ENCODE measurements at places on chromosomes 7 and 10.
A peak's percentile ranks its signal among the peaks of the same experiment; 100 is the strongest.

DNA sequence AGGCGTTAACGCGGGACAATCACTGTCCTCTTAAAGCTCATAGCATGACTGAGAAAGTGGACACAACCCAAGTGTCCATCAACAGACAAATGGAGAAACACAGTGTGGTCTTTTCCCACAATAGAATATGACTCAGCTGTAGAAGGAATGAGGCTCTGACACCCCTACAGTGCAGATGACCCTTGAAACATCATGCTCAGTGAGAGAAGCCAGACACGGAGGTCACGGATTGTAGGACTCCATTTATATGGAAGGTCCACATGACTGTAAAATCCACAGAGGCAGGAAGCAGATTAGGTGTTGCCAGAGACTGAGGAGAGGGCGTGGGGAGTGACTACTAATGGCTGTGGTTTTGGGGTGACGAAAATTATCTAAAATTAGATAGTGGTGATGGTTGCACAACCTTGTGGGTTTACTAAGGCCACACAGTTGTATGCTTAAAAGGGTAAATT is 6.1 kb upstream of the NCAPG2 start:
- DNase-seq = no peak

GRCh38 chr10:127907411-127908105 is 655 bp downstream of the PTPRE start:
- peak; percentile 33 for DNase-seq

GRCh38 chr10:113718969-113719822 is 32.3 kb upstream of the PLEKHS1 start:
- no peak for DNase-seq

DNA sequence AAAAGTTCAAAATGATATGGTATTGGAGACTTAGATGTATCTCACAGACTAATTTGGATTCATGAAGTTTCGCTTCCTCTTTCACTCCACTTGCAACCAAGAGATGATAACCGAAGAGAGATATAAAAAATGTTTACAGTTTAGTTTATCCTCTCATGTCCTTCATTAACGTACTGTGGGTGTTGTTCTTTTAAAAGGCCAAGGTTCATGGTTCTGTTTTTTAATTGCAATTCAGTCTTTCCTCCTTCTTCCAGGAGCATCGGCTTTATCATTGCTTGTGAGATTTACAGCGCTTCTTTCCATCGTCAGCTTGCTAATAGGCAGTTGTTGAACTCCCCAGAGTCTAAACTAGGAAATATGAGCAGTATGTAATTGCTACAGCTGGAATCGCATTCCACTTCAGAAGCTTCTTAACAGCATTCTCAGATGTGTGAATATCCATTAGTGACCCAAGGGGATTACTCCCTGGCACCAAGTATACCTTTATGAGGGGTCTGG is 75.9 kb upstream of the HGF start:
- no peak for DNase-seq

DNA sequence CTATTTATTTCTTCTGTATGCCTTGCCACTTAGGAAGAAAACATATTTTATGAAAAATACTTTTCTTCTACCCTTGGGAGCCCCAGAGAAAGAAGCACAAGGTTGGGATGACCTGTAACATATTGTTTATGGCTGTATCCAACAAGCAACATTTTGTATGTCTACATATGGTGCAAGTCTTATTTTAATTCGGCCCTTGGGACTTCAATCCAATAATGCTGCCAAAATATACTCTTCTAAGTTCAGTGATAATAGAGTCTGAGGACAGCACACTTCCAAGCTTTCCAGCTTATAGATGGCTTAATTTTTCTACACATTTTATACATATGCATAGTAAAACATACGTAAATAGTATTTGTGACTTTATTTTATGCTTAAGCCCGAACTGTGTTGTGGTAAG is 318.5 kb upstream of the SEMA3A start:
- no peak for DNase-seq

- peak; percentile 62 for DNase-seq
Observed at GRCh38 chr7:51160990-51161615, 155.5 kb downstream of the COBL start.

DNA sequence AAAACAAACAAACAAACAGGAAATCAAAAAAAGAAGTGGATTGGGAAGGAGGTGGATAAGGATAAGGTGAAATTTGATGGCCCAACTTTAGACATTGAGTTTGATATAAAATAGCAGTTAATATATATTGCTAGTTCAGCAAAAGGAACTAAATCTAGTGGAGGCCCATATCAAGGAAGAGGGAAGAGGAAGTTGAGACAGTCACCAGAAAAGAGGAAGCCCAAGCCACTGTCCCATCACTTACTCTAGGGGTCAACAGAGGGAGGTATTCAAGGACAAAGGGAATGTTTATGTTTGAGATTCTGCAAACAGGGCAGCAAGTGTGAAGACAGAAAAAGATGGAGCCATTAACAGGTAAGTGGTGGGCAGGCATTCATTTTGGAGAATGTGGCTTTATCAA is 3.7 kb downstream of the LAMTOR4 start:
- no peak for DNase-seq

- DNase-seq = no peak
Observed at GRCh38 chr10:131677671-131678070, 223.1 kb upstream of the PPP2R2D start.

- DNase-seq = no peak
Observed at GRCh38 chr10:29386342-29386999, 97.6 kb downstream of the LYZL1 start.

DNA sequence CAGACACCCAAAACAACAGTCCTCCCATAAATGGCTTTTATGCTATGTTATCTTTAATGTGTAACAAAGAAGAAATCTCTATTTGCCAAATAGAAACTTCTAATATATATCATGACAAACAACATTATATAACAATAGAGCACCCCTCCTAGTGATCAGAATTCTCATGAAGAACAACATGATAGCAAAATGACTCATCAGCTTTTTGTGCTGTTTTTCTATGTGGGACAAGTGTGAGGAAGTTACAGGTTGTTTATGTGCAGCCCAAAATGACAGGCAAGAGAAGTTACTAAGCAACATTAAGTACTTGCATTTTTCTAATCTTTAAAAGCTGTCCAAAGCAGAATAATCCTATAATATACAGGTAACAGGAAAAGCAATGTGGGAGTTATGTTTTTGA is 7.7 kb downstream of the DGKB start:
- DNase-seq = no peak

GRCh38 chr7:139681812-139682135 is 96.0 kb downstream of the HIPK2 start:
- no peak for DNase-seq

GRCh38 chr7:7967886-7968543 is 581 bp upstream of the GLCCI1 start:
- DNase-seq = no peak

GRCh38 chr7:51040787-51041186 is 258.1 kb upstream of the GRB10 start:
- no peak for DNase-seq

DNA sequence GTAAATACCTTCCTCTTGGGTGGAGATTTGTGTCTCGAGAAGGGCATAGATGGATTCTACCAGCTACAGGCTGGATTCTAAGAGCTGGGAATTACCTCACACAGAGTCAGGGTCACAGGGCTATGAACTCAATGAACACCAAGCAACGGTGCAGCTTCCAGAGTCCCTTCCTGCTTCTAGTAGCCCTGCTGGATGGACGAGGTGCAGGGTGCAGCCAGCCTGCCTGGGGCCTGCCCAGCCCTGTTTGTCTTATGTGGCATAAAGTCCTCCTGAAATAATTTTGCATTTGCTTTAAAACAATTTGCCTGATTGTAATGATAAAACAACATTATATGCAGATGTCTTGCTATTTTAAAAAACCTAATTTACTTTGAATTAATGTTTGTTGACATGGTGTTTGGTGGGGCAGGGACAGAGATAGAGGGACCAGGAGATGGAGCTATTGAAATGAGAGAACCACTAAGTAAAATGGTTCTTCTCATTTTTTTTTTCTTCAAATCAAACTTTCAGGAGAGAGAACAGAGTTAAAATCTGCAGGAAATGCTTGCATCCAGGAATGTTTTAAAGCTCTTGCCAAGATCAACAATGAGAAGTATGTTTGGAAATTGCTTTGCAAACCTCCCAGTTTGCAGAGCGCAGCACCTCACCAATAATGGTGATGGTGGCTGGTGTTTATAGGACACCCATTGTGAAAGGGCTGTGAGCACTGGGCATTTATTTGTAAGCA is 305.4 kb upstream of the PODXL start:
- DNase-seq = no peak

DNA sequence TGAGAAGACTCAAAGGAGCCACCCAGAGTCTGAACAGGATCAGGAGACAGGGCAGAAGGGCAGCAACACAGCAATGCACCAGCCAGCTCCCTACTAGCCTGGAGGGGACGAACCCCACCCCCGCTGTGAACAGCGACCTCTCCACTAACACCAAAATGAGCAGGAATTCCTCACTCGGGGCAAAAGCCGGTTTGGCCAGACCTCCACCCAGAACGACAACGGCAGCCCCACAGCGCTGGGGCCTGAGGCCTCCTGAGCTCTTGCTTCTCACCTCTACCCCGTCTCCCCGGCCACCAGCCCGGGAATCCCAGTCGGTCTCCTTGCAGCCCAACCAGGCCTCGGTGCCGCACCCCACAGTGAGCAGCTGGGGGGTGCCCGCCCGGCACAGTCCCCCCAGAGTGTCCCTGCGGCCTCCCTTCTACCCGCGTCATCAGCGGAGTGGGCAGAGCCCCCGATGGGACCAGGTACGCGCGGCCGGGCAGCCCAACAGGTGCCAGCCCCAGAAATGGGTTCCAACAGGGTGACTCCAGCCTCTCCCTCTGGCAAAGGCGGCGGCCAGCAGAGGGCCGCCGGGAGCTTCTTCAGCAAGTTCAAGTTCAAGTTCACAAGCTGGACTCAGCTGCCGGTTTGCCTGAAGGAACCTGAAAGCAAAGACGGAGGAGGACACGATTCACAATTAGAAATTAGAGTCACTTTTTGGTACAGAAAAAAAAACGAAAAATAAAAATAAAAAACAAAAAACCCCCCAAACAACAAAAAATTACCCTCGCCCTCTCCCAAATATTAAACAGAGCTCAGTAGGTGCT is 129.0 kb downstream of the MARCHF5 start:
- no peak for DNase-seq

DNA sequence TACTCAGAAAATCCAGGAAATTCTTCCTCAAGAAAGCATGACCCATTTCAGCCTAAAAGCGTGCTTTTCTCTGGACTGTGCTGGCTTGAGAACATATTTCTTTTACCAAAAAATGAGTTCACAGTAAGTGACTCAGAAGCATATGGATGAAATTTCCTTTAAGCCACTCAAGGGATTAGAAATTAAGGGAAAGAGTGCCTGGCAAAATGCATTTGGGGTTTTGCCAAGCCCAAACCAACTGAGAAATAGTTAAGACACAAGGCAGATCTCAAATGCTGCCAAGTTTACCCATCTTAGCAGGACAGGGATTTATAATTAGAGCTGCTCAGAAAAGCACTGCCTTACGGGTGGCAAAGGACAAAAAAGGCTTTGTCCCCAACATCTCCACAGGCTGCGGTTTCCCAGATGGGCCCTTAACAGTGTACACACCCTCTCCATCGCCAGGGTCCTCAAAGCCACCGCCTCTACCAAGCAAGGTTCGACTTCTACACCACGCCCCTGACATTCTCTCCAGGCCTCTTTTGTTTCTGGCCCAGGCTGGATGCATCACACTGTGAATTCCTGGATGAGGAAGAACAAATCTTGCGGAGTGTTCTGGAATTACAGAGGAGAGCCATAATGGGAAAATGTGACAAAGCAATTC is 30.1 kb upstream of the CDHR3 start:
- DNase-seq = no peak

DNA sequence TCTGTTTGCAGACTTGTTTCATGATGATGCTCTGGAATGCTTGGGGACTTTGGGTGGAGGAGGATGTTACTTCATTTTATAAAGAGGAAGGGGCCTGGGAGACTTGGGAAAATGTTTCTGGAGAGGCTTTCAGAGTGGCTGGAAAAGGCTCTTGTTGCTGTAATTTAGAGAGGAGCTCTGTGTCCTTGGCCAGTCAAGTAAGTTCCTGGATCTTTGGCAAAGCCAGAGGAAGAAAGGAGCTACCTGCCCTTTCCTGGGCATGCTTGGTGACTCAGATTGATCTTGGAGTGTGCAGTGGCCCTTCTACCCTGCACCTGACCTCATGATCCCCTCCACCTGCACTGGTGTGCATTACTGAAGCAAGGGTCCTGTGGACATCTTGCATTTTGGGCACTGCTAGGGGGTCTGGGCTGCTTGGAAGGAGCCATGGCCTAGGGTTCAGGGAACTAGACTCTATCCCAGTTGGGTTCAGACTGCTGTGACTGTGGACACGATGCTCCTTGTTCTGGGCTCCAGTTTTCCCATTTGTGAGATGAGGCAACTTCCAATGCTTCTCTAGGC is 56.1 kb downstream of the ADCYAP1R1 start:
- DNase-seq = no peak

DNA sequence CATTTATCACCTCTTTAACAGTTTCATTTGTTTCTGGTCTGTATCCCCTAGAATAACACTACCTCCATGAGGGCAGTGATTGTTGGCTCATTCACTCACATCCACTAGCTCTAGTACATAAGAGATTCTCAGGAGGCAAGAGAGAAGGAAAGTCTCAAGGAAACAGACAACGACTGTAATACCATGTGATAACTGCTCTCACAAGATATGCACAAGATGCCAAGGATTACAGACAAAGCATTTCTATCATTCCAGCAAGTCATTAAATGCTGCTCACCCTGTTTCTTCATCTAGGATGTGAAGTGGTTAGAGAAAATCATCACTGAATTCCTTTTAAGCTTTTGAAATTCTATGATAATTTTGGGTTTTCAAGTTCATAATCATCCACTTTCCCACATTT is 115.3 kb downstream of the HIBADH start:
- no peak for DNase-seq

- DNase-seq = no peak
Observed at GRCh38 chr10:63072951-63073350, 60.2 kb upstream of the NRBF2 start.

DNA sequence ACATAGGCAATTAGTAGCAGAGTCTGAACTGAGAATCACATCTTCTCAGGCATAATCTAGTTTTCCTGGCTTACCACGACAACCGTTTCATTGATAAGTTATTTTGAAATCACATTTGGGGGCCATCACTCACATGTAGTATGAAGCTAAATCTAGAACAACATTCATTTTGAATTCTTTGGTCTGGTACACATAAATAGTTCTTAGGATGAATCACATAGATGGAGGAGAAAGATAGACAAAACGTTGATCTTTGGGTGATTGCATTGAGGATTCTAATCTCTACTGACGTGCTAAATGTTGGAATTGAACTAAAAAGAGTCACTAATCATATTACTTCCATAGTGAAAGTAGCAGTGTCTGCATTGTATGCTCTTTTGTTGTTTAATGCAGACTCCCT is 1022.6 kb downstream of the LRMDA start:
- DNase-seq = no peak

DNA sequence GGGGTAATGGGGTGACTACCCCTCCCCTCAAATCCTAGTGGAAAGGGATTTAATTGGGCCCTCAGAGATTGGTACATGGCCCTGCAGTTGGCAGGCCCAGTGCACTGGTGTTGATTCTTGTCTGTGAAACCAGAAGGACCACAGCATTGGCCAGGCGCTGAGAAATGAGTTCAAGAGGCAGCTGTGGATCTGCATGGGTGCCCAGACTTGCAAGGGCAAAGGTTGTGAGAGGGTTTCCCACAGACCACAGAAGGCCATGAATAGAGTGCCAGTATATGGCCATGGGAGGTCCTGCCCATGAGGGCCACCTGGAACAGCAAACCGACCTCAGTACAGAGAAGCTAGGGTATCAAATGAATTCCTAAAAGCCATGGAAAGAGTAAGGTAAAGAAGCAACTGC is 32.9 kb downstream of the TMEM168 start:
- no peak for DNase-seq

GRCh38 chr7:65233409-65234034 is 140.1 kb upstream of the ZNF92 start:
- DNase-seq = no peak

GRCh38 chr7:129665013-129665401 is 53.5 kb downstream of the NRF1 start:
- no peak for DNase-seq

All from activated T-cell treated with anti-CD3 and anti-CD28 coated beads, Interleukin-2, amount 50 U/mL, for 48 hours (primary cell).